Peyer's patch (tissue), 4 donors: ENCODE measurements at places on chromosomes 5 and 9. TPM values are rescaled to one million over a fixed set of nuclear protein-coding genes. Genes with fewer than 3 reads are reported as not detected.

PKD2L2 gene
- not detected for total RNA-seq

NUTM2F gene
- not detected for total RNA-seq

ANKRD18A gene
- 18.1 TPM for total RNA-seq

MSMP gene
- total RNA-seq, result not detected

DNA sequence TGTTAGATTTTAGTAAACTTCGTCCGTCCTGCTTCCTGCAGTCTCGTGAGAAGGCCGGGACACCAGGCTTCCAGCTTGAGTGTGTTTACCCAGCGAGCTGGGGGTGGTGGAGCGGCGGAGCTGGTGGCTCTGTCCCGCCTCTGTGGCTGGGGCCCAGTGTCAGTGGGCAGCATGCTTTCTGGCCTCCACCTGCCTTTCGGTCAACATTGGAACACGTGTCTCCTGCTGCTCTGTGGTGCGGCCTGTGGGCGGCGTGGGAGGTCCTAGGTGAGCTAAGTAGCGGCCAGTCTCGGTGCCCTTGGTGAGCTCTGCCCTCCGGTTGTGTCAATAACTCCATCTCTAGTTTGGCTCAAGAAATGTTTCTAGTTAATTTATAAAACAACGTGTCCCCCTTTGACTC, 125.9 kb downstream of the GADD45G start:
- no peaks in the 10 kb centered on the region for H3K27me3 ChIP-seq
- no peak overlapping the region for H3K4me3 ChIP-seq
- peaks cover 14% of the 10 kb centered on the region for H3K4me1 ChIP-seq
- peak; percentile 32 for DNase-seq
- H3K27ac ChIP-seq, result no peak overlapping the region
- no peaks in the 10 kb centered on the region for H3K36me3 ChIP-seq

DNA sequence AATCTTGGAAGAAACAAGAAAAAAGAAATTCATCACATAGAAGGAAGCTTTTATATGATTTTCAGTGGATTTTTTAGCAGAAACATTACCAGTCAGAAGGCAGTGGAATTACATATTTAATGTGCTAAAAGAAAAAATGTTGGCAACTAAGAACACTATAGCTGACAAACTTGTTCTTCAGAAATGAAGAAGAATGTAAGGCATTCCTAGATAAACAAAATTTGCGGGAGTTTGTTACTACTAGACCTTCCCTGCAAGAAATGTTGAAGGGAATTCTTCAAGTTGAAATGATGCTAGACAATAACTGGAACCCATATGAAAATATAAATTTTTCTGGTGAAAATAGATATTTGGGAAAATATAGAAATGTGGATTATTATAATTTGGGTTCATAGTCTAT, 718.3 kb upstream of the GRAMD2B start:
- H3K27me3 ChIP-seq, result no peaks in the 10 kb centered on the region
- no peak for DNase-seq
- no peaks in the 10 kb centered on the region for H3K4me1 ChIP-seq
- no peak overlapping the region for H3K27ac ChIP-seq

DNA sequence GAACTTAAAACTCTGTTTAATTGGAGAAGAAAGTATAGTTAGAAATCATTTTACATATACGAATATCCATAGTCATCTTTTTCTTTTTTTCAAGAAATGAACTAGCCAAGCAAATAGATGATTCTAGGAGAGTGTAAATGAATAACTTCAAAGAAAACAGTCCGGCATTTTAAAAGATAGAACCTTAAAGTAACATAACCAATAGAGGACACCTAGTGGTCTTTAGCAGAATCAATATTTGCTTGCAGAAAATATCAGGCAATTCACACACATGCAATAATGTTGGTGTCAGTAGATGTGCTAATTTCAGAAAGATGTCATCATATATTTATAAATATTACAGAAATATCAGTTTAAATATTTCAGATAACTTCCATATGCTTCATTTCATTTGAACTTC, 57.1 kb downstream of the HCN1 start:
- no peak overlapping the region for H3K27ac ChIP-seq
- no peaks in the 10 kb centered on the region for H3K36me3 ChIP-seq
- H3K27me3 ChIP-seq, result no peaks in the 10 kb centered on the region
- DNase-seq, result no peak

DNA sequence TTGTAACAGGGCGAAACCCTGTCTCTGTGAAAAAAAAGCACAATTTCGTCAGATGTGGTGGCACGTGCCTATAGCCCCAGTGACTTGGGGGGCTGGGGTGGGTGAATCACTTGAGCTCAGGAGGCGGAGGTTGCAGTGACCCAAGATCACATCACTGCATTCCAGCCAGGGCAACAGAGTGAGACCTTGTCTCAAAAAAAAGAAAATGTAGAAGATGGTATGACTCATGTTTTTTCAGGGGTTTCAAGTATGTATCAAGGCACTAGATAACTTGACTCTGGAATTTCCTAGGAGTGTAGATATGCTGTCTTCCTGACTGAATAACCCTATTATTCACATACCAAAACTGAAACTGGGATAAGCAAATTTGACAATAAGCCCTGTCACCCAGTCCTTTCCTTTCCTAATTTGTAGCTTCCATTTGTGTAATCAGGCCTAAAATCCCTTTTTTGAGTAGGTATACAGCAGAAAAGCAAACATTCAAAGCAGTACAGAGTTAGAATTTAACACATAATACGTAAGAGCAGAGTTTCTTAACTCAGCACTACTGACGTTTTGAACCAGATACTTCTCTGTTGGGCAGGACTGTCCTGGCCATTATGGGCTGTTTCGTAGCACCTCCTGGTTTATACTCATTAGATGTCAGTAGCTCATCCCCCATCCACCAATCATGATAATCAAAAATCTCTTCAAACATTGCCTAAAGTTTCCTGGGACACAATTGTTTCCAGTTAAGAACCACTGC, 17.3 kb upstream of the ANKRD18B start:
- no peak overlapping the region for H3K4me3 ChIP-seq
- no peaks in the 10 kb centered on the region for H3K27me3 ChIP-seq
- no peak for DNase-seq
- no peaks in the 10 kb centered on the region for H3K36me3 ChIP-seq
- H3K4me1 ChIP-seq, result no peaks in the 10 kb centered on the region
- H3K27ac ChIP-seq, result no peak overlapping the region

HSPA9 gene
- total RNA-seq, result 158 TPM

DNA sequence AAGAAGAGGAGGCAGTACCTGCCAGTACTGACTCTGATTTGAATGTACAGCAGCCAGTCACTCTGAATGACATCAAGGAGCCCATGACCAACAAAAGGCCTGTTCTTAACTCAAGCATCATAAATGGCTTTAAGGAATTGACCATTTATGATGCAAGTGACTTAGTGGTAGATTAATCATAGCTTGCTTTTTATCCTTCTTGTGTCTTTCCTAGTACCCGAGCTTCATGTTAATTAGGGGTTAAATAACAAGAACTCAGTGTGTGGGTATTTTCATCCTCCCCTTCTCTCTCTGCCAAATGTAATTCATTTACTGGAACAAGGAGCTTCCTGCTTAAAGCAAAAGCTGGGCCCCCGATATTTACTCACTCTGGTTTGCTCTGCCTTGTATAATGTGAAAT, 146.5 kb downstream of the UNC13B start:
- no peak for DNase-seq
- no peak overlapping the region for H3K27ac ChIP-seq
- no peak overlapping the region for H3K4me3 ChIP-seq
- no peaks in the 10 kb centered on the region for H3K27me3 ChIP-seq
- no peaks in the 10 kb centered on the region for H3K4me1 ChIP-seq

CCL19 gene
- not detected for total RNA-seq

DNA sequence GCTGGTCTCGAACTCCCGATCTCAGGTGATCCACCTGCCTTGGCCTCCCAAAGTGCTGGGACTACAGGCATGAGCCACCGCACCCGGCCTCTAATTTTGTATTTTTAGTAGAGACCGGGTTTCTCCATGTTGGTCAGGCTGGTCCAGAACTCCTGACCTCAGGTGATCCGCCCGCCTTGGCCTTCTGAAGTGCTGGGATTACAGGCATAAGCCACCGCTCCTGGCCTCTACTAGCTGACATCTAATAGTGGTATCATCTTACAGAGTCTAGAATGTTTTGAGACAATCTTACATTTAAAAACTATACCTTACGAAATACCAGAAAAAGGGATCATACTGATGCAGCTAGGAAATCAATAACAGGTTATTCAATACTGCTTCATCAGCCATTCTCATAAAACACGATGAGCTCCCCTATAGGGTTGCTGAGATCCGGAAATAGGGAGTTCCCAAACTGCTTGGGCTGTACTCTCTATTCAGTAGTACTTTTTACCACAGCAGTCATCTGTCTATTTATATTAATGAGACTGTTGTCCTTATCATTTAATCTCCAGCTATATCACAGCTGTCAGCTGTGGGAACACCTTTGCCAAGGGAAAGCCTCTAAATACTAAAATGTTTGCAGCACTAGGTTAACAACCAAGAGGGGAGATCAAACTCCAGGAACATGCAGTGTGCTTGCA, 8.1 kb upstream of the UBE2D2 start:
- no peak overlapping the region for H3K27ac ChIP-seq
- no peaks in the 10 kb centered on the region for H3K27me3 ChIP-seq
- no peak for DNase-seq
- H3K36me3 ChIP-seq, result no peaks in the 10 kb centered on the region

GRCh38 chr5:31182136-31182535, 11.3 kb upstream of the CDH6 start:
- no peak overlapping the region for H3K27ac ChIP-seq
- no peaks in the 10 kb centered on the region for H3K4me1 ChIP-seq
- H3K36me3 ChIP-seq, result no peaks in the 10 kb centered on the region
- H3K4me3 ChIP-seq, result no peak overlapping the region
- H3K27me3 ChIP-seq, result no peaks in the 10 kb centered on the region

IZUMO3 gene
- total RNA-seq, result not detected

GABRB2 gene
- 3.1 TPM for total RNA-seq

- no peaks in the 10 kb centered on the region for H3K36me3 ChIP-seq
- no peaks in the 10 kb centered on the region for H3K4me1 ChIP-seq
- DNase-seq, result no peak
- no peaks in the 10 kb centered on the region for H3K27me3 ChIP-seq
- H3K4me3 ChIP-seq, result no peak overlapping the region
- no peak overlapping the region for H3K27ac ChIP-seq
Measured at GRCh38 chr5:166172597-166172996, 2118.8 kb upstream of the WWC1 start.

HAVCR1 gene
- total RNA-seq, result not detected

- H3K4me3 ChIP-seq, result no peak overlapping the region
- H3K27ac ChIP-seq, result no peak overlapping the region
- no peaks in the 10 kb centered on the region for H3K36me3 ChIP-seq
Measured at GRCh38 chr5:1461396-1461795, 16.2 kb upstream of the SLC6A3 start.

NR5A1 gene
- total RNA-seq, result not detected

FAM81B gene
- total RNA-seq, result not detected

C1QTNF3 gene
- total RNA-seq, result 33.0 TPM

DNA sequence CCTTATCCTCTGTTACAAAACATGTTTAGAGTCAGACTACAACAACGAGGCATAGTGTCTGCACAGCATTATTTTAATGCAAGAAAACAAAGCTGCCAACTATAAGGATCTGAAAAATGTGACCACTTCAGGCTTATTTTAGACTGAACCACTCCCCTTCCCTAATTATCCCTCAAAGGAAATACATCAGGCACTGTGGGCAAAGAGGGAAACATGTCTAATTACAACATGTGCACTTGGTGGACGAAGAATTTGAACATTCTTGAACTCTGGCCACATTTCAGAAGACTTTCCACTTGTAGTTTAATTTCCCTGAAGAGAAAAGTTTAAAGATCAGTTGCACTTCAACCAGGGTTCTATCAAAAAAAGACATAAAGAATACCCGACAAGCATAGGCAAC, 3.8 kb downstream of the MTMR12 start:
- no peaks in the 10 kb centered on the region for H3K4me1 ChIP-seq
- no peak for DNase-seq
- H3K27ac ChIP-seq, result no peak overlapping the region
- H3K4me3 ChIP-seq, result no peak overlapping the region
- no peaks in the 10 kb centered on the region for H3K27me3 ChIP-seq

SPINK7 gene
- total RNA-seq, result not detected

APBB3 gene
- 51.3 TPM for total RNA-seq

DNA sequence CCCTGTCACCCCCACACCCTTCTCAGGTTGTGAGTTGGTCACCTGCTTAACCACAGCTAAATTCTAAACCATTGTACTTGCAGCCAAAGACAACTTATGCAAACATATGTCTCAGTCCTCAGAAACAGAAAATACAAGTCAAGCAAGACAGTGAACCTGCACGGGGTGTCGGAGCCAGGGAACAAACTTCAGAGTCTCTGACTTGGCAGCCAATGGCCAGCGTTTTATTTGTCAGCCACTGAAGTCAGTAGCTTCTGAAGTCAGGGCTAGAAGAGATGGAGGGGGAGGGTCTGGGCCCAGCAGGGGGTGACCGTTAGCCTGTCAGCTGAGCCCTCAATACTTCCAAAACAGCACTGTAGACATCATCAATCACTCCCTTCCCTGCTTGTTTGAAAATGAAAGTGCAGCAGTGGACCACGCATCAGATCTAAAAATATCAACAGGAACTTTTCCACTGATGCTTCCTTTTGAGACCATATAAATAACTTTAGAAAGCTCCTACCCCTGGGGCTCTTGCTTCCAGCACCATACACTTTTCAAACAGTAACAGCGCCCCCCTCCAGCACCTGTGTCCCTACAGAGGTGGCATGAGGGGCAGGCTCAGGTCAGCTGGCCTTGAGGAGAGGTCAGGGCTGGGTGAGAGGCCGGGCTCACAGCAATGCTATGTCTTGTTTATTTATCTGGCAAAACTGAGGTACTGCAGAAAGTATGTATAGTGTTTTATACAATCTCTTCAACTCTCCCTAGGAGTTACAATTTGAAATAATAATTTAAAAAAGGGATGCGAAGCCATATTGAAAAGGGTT, 142.5 kb downstream of the ACER2 start:
- no peaks in the 10 kb centered on the region for H3K36me3 ChIP-seq
- H3K27ac ChIP-seq, result no peak overlapping the region
- no peaks in the 10 kb centered on the region for H3K27me3 ChIP-seq

GRCh38 chr5:157189223-157189622, 8.6 kb downstream of the ITK start:
- peak overlapping the region; percentile 36 for H3K27ac ChIP-seq
- no peaks in the 10 kb centered on the region for H3K4me1 ChIP-seq
- no peak overlapping the region for H3K4me3 ChIP-seq
- no peak for DNase-seq

DBH gene
- not detected for total RNA-seq

AJM1 gene
- total RNA-seq, result 7.9 TPM

GRCh38 chr5:135750506-135750905, 84.0 kb upstream of the SLC25A48 start:
- no peak overlapping the region for H3K4me3 ChIP-seq
- no peak for DNase-seq
- H3K4me1 ChIP-seq, result no peaks in the 10 kb centered on the region
- no peaks in the 10 kb centered on the region for H3K36me3 ChIP-seq
- no peaks in the 10 kb centered on the region for H3K27me3 ChIP-seq
